ENCODE measurements at places on chromosomes 3 and 15. TPM values are rescaled to one million over a fixed set of nuclear protein-coding genes. Genes with fewer than 3 reads are reported as not detected.

- no peak overlapping the region for H3K4me3 ChIP-seq
- no peaks in the 10 kb centered on the region for H3K36me3 ChIP-seq
- H3K4me1 ChIP-seq = no peaks in the 10 kb centered on the region
- no peaks in the 10 kb centered on the region for H3K27me3 ChIP-seq
Measured at GRCh38 chr3:11554236-11554610, 89.5 kb downstream of the VGLL4 start.

Gene RFC4
- total RNA-seq = 40.4 TPM

- no peak overlapping the region for H3K27ac ChIP-seq
- H3K27me3 ChIP-seq = no peaks in the 10 kb centered on the region
- no peak for DNase-seq
- H3K4me3 ChIP-seq = no peak overlapping the region
Measured at GRCh38 chr3:25281732-25282126, 146.3 kb upstream of the RARB start.

GRCh38 chr3:70729845-70730244 is 417.4 kb upstream of the MDFIC2 start:
- DNase-seq = no peak
- H3K4me3 ChIP-seq = no peak overlapping the region
- no peaks in the 10 kb centered on the region for H3K4me1 ChIP-seq

- H3K27me3 ChIP-seq = no peaks in the 10 kb centered on the region
- no peak overlapping the region for H3K4me3 ChIP-seq
- no peaks in the 10 kb centered on the region for H3K36me3 ChIP-seq
- no peaks in the 10 kb centered on the region for H3K4me1 ChIP-seq
Measured at GRCh38 chr3:83096-83495, 113.5 kb upstream of the CHL1 start.

DNA sequence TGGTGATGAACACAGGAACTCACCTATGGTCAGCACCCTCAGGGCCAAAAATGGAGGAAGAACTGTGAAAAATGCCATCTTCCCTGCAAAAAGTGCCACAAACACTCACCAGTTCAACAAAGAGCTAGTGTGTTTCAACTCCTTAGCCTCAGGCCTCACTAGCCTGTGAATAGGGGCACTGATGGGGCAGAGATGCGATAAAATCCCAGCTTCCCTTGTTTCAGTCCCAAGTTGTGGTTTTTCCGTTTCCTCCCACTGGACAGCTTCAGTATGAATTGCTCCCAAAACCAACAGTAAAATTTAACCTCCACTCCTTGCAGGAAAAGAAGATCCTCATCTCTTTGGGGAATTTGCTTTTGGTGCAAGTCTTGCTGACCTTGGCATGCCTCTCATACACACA is 117.4 kb upstream of the ADAMTS9 start:
- no peaks in the 10 kb centered on the region for H3K4me1 ChIP-seq
- no peaks in the 10 kb centered on the region for H3K36me3 ChIP-seq
- no peak overlapping the region for H3K27ac ChIP-seq
- DNase-seq = no peak

DNA sequence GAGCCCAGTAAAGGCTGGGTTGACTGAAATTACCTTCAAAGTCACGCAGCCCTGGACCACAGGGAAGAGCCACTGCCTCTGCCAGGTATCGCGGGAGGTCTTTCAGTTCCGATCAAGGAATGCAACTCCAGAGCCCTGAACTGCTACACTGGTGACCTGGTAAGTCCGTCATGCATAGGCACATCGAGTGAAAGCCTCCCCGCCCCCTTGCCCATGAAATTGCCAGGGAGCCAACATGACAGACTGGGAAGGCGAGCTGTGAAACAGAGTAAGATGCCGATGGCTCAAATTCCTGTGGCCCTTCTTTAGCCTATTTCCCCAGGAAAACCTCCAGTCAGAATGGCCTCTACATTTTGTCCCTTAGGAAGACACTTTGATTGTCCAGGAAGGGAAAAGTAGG is 2.3 kb upstream of the GP5 start:
- H3K27ac ChIP-seq = no peak overlapping the region
- H3K27me3 ChIP-seq = peaks cover 7% of the 10 kb centered on the region
- no peak for DNase-seq
- no peaks in the 10 kb centered on the region for H3K36me3 ChIP-seq

GRCh38 chr3:25854214-25854613 is 64.3 kb downstream of the OXSM start:
- H3K27me3 ChIP-seq = no peaks in the 10 kb centered on the region
- no peaks in the 10 kb centered on the region for H3K4me1 ChIP-seq
- no peaks in the 10 kb centered on the region for H3K36me3 ChIP-seq
- DNase-seq = no peak
- no peak overlapping the region for H3K27ac ChIP-seq

GRCh38 chr3:167396075-167396474 is 16.0 kb upstream of the ZBBX start:
- no peaks in the 10 kb centered on the region for H3K4me1 ChIP-seq
- no peak overlapping the region for H3K4me3 ChIP-seq
- H3K27me3 ChIP-seq = no peaks in the 10 kb centered on the region
- no peaks in the 10 kb centered on the region for H3K36me3 ChIP-seq
- DNase-seq = no peak
- no peak overlapping the region for H3K27ac ChIP-seq

GRCh38 chr15:98899272-98900021 is 108.1 kb downstream of the PGPEP1L start:
- no peaks in the 10 kb centered on the region for H3K36me3 ChIP-seq
- H3K4me3 ChIP-seq = no peak overlapping the region
- H3K27me3 ChIP-seq = no peaks in the 10 kb centered on the region
- no peak for DNase-seq
- H3K4me1 ChIP-seq = no peaks in the 10 kb centered on the region
- H3K27ac ChIP-seq = no peak overlapping the region

Gene IQCF5
- total RNA-seq = not detected

- H3K4me1 ChIP-seq = no peaks in the 10 kb centered on the region
- H3K4me3 ChIP-seq = no peak overlapping the region
- no peaks in the 10 kb centered on the region for H3K27me3 ChIP-seq
- DNase-seq = no peak
- no peak overlapping the region for H3K27ac ChIP-seq
Measured at GRCh38 chr15:70281811-70282307, 184.1 kb upstream of the TLE3 start.

- no peaks in the 10 kb centered on the region for H3K36me3 ChIP-seq
- no peaks in the 10 kb centered on the region for H3K4me1 ChIP-seq
- H3K27me3 ChIP-seq = no peaks in the 10 kb centered on the region
- no peak for DNase-seq
- no peak overlapping the region for H3K27ac ChIP-seq
Measured at GRCh38 chr3:37202035-37202434, 27.7 kb upstream of the LRRFIP2 start.

Gene SMCO1
- not detected for total RNA-seq

Gene PDZRN3
- 19.1 TPM for total RNA-seq

DNA sequence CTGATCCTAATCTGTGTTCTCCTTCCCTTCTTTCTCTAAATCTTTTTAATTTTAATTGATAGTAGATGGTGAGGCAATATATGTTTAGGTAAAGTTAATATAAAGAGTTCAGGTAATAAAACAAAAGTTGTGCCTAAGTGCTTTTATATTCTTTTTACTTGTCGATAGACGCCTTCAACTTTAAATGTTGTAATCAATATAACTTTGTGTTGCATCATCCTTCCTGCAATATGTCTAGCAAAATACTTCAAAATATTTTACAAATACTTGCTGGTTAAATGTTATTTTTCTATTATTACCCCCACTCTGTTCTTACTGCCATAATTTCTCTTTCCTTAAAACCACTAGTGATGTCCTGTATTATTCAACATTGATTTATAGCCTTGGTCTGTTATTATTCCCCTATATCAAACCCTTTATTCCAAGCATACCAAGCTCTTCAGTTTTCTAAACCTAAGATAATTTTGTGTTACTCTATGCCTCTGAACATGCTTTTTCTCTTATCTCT is 92.4 kb downstream of the NAALADL2 start:
- H3K27me3 ChIP-seq = no peaks in the 10 kb centered on the region
- no peak overlapping the region for H3K27ac ChIP-seq
- DNase-seq = no peak
- no peaks in the 10 kb centered on the region for H3K36me3 ChIP-seq
- H3K4me1 ChIP-seq = no peaks in the 10 kb centered on the region
- H3K4me3 ChIP-seq = no peak overlapping the region

DNA sequence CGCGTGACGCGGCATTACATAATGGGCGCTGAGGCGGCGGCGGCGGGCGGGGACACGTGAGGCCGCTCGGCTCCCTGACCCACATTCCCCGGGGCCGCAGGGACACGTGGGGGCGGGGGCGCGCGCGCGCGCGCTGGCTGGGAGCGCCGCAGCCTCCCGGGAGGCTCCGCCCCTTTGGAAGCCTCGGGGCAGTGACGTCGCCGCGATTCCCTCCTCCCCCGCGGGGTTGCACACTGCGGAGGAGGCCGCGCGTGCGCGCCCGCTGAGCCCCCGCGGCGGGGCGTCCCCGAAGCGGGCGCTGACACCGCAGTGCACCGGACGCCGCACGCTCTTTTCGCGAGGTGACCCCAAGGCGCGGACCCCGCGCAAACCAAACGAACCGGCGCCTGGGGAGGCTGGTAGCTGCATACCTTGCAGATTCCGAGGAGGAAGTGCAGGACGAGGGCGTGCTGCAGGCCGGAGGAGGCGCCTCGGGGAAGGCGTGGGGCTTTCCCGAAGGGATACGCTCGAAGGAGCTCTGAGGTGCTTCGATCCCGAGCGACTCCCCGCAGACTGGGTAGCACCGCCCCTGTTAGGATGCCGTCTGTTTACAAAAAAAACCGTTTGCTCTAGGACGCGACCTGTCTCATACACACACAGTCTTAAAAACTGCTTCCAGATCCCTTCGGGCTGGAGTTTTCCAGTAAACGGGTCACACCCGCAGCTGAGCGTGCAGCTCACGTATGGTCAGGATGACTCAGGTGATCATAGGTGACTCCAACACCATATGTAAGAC is 1.0 kb downstream of the NR1D2 start:
- H3K36me3 ChIP-seq = no peaks in the 10 kb centered on the region
- peak overlapping the region; percentile 71 for H3K4me3 ChIP-seq
- H3K4me1 ChIP-seq = peaks cover 5% of the 10 kb centered on the region
- peak; percentile 98 for DNase-seq
- no peaks in the 10 kb centered on the region for H3K27me3 ChIP-seq

GRCh38 chr15:101641129-101641764 is 10.9 kb downstream of the TM2D3 start:
- peak overlapping the region; percentile 52 for H3K27ac ChIP-seq
- DNase-seq = peak; percentile 82
- H3K4me3 ChIP-seq = no peak overlapping the region
- H3K36me3 ChIP-seq = peaks cover 11% of the 10 kb centered on the region
- no peaks in the 10 kb centered on the region for H3K27me3 ChIP-seq

Gene CCDC54
- total RNA-seq = not detected

Gene CCR8
- 0.47 TPM for total RNA-seq

Gene OR4F15
- total RNA-seq = not detected

Gene HTR3C
- not detected for total RNA-seq

- no peak overlapping the region for H3K27ac ChIP-seq
- DNase-seq = no peak
- H3K27me3 ChIP-seq = no peaks in the 10 kb centered on the region
- no peaks in the 10 kb centered on the region for H3K36me3 ChIP-seq
Measured at GRCh38 chr3:3316521-3316920, 137.0 kb upstream of the CRBN start.

- H3K4me1 ChIP-seq = no peaks in the 10 kb centered on the region
- no peak overlapping the region for H3K4me3 ChIP-seq
- H3K27ac ChIP-seq = no peak overlapping the region
- H3K36me3 ChIP-seq = no peaks in the 10 kb centered on the region
- DNase-seq = no peak
Measured at GRCh38 chr15:58410353-58410752, 21.4 kb upstream of the LIPC start.

DNA sequence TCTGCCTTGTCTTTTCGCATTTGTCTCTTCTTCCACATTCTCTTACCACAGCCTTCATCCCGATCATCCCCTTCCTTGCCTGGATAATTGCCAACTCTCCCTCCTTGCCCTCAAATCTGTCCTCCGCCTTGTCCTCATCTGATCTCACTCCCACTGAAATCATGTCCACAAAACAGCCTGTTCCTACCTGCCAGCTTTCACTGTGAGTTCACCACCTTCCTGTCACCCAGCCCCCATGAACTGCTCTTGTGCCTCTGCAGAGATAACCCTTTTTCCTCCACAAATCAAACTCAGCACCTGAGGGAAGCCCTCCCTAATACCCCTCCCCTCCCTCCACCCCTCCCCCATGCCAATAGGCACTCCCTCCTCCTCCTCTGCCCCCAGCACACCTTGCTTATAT is 4.8 kb upstream of the ADCY5 start:
- no peaks in the 10 kb centered on the region for H3K36me3 ChIP-seq
- no peak overlapping the region for H3K27ac ChIP-seq
- no peak for DNase-seq
- peaks cover 1% of the 10 kb centered on the region for H3K4me1 ChIP-seq
- H3K4me3 ChIP-seq = no peak overlapping the region

Gene CCDC174
- 15.4 TPM for total RNA-seq

DNA sequence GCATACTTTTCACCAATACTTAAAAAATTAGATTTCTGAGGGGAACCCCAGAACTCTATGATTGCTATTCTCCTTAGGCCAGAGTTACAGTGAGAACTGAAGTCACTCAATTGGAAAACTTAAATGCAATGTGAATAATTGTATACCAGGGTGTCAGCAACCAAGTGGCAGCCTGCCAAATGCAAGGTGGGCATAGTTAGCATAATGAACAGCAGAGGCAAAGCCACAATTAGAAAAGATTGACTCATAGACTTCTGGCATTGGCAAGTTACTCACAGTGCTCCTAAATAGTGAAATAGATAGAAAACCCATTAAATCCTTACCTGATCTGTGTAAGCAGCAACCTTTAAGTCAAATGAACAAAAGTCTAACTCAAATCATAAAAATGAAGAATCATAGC is 94.9 kb downstream of the BCHE start:
- no peak overlapping the region for H3K4me3 ChIP-seq
- no peak overlapping the region for H3K27ac ChIP-seq
- H3K36me3 ChIP-seq = no peaks in the 10 kb centered on the region
- DNase-seq = no peak
- no peaks in the 10 kb centered on the region for H3K27me3 ChIP-seq
- H3K4me1 ChIP-seq = no peaks in the 10 kb centered on the region

DNA sequence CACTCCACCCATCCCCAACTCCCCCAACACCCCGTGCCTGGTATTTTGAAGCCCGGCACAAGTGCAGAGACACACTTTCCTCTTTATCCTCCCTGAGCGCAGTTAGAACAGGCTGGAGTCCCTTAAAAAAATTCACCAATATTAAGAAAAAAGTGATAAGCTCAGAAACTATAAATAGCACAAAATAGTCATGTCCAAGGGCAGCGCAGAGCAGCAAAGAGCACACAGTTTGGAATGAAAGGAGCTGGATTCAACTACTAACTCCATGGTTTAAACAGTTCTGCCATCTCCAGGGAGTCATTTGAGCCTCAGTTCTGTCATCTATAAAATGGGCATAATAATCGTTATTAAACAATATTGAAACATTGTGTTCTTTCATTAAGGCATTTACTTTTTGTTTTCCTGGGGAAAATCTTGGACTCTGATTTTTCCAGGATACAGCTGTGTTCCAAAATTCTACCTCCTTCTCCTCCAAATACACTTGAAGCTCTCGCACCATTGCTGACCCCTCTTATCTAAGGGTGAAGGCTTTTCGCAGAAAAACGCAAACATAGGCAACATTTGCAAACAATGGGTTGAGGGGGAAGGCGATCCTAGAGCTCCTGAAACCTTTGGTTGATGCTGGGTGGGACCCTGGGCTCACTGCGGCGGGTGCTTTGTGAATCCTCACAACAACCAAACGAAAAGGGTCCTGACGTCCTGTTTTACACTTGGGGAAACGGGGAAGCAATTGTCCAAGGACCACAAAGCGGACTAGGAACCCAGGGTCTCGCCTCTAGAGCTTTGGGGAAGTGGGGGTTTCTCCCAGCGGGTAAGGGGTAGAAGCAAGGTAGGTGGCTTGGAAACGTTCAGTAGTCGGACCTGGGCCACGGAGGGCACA is 41.8 kb downstream of the EPHB3 start:
- H3K4me1 ChIP-seq = peaks cover 9% of the 10 kb centered on the region
- DNase-seq = no peak
- H3K4me3 ChIP-seq = peak overlapping the region; percentile 47
- peaks cover 22% of the 10 kb centered on the region for H3K27me3 ChIP-seq
